ENCODE measurements at places on chromosomes 12 and 14. TPM values are rescaled to one million over a fixed set of nuclear protein-coding genes. Genes with fewer than 3 reads are reported as not detected.

- DNase-seq: no peak
Observed at GRCh38 chr12:62695696-62696095, 229.1 kb downstream of the MON2 start.

Gene KRT6B
- not detected for total RNA-seq

Gene BCL11B
- 0.16 TPM for total RNA-seq

Gene RNASE1
- 171 TPM for total RNA-seq

- no peak for DNase-seq
Observed at GRCh38 chr14:77000340-77001270, 27.9 kb downstream of the IRF2BPL start.

All from cardiac septum (tissue), 1 donor.